ENCODE measurements at places on chromosomes 11 and 22.
A peak's percentile ranks its signal among the peaks of the same experiment; 100 is the strongest.

DNA sequence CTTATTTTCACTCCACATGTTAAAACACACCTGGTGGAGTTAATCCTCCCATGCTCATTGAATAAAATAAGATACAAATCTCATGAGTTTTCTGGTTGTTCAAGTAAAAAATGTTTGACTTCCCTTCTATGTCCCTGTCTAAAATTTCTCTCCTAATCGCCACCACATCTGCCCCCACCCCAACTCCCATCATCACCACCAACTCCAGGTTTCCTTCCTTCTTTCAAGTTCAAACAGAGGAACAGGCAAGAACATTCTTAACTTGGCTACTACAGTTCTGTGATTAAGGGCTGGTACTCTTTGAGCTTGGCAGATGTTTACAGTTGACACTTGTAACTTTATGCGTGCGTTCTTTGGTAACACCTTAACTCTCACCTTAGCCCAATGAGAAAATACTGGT, 9.1 kb upstream of the PSMA1 start:
- no peak for DNase-seq

GRCh38 chr11:10201343-10201742, 92.7 kb downstream of the SBF2 start:
- no peak for DNase-seq

GRCh38 chr22:46240907-46241306, 9.2 kb downstream of the CDPF1 start:
- DNase-seq = no peak

DNA sequence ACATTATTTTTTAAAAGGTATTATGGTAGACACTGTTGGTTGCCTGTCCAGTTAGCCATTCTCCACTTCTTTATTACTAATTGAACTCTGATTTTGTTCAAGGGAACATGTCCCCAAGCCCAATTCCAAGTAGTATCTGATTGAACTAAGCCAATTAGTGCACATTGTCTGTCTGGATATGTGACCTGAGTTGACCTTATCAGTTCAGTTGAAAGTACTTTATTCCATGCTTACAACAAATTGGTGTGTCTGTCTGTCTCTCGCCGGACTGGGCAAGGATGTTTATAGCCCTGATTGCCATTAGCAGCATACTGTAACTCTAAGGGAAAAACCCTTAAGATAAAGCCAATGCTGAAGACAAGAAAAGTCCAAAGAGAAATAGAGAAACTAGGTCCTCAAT, 85.6 kb downstream of the INTS4 start:
- no peak for DNase-seq

DNA sequence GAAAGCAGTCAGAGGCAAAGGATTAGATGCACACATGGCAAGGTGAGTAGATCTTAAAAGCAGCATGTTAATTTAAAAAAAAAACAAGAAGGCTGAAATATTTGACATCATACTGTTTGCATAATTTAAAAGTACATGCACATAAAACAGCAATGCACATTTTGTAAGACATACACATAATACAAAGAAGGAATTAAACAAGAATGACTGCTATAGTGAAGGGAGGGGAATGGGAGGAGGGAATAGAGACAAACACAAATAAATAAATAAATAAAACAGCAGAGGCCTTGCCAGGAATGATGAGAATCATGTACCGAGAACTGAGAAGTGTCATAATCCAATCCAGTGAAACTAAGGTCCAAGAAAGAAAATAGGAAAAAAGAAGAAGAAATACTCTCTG, 486.2 kb upstream of the API5 start:
- no peak for DNase-seq

DNA sequence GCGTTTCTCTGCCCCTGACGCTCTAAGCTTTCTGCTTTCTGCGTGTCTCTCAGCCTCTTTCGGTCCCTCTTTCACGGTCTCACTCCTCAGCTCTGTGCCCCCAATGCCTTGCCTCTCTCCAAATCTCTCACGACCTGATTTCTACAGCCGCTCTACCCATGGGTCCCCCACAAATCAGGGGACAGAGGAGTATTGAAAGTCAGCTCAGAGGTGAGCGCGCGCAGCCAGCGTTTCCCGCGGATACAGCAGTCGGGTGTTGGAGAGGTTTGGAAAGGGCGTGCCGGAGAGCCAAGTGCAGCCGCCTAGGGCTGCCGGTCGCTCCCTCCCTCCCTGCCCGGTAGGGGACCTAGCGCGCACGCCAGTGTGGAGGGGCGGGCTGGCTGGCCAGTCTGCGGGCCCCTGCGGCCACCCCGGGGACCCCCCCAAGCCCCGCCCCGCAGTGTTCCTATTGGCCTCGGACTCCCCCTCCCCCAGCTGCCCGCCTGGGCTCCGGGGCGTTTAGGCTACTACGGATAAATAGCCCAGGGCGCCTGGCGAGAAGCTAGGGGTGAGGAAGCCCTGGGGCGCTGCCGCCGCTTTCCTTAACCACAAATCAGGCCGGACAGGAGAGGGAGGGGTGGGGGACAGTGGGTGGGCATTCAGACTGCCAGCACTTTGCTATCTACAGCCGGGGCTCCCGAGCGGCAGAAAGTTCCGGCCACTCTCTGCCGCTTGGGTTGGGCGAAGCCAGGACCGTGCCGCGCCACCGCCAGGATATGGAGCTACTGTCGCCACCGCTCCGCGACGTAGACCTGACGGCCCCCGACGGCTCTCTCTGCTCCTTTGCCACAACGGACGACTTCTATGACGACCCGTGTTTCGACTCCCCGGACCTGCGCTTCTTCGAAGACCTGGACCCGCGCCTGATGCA, at the start of gene MYOD1:
MYOD1 (plus strand) TSS at position 544 of the 910 bp plus-strand sequence; CDS start at position 756, 212 bp downstream.
- peak; percentile 48 for DNase-seq

GRCh38 chr11:2311353-2312133, 9.7 kb downstream of the TSPAN32 start:
- DNase-seq = no peak

GRCh38 chr22:27154717-27155116, 497.3 kb downstream of the MIAT start:
- DNase-seq = no peak

- no peak for DNase-seq
Measured at GRCh38 chr11:43360361-43361032, 1.8 kb downstream of the TTC17 start.

Measured in HTR-8/SVneo (cell line).